ENCODE measurements at places on chromosomes 5 and 9.

GRCh38 chr9:38008168-38009034 lies 60.6 kb downstream of the SHB start:
- no peak for DNase-seq

DNA sequence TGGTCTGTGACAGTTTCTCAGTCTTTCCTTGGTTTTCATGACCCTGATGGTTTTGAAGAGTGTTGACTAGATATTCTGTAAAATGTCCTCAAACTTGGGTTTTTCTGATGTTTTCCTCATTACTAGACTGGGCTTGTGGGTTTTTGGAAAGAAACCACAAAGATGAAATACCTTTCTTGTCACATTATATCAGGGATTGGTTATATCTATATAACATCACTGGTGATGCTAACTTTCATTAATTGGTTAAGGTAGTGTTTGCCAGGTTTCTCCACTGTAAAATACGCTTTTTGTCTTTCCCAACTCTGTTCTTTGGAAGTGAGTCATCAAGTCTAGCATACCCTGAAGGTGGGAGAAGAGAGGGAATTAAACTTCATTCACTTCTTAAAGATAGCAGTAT lies 3.3 kb upstream of the IL31RA start:
- no peak for DNase-seq

DNA sequence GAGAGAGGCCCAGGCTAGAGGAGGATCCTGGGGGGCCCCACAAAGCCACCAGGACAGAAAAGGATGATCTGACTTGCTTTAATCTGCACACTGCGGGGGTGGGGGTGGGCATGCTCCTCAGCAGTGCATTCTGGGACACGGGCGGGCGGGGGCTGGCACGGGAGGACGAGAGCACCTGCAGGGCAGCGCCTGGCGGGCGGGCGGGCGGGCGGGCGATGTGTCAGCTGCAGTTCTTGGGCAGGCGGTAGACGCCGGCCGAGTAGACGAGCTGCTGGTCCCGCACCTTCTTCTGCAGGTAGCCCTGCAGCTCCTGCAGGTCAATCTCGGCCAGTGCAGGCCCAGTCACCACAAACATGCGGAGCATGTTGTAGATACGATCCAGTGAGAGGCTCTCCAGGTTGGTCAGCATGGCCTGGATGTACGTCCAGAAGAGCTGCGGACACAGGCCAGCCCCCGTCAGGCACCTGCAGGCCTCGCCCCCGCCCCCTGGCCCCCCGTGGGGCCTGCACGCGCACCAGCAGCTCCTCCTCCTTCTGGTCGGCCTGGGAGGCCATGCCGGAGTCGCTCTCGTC lies 3.0 kb upstream of the TMEM210 start:
- no peak for DNase-seq

GRCh38 chr9:26399556-26399955 lies 493.0 kb downstream of the CAAP1 start:
- no peak for DNase-seq

GRCh38 chr5:86979811-86980411 lies 287.8 kb upstream of the RASA1 start:
- no peak for DNase-seq

GRCh38 chr5:59745415-59745863 lies 148.1 kb downstream of the PDE4D start:
- DNase-seq = no peak

GRCh38 chr5:57033103-57033502 lies 81.2 kb upstream of the MIER3 start:
- no peak for DNase-seq

Measured in effector memory CD4-positive, alpha-beta T cell (primary cell).